ENCODE measurements at places on chromosomes 1 and 21.

DNA sequence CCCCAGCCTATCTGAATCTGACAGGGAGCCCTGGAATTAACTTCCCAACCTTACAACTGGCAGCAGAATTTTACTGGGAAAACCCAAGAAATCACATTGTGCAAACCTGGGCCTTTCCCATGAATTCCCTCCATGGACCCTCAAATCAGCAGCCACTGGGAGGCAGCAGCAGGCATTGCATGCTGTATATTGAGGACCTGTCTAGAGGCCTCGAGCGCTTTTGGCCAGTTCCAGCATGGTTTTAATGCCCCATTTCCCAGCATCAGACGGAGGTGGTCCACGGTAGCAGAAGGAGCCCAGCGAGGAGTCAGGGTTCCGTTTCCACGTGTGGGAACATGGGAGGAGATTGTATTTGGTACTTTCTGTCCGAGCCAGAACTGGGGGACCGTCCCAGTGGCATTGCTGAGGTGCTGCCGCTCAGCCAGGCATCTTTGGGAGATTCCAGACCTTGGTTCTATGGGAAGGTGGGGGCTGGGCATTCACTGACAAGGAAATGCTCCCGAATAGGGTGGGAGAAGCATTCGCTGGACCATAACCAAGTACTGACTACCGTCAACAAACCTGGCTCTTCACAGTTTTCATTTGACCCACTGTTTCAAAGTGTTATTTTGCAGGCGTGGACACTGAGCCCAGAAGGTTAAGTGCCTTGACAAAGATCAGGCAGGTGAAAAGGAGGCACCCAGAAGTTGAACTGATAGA, 15.9 kb downstream of the BMP8A start:
- no peak for DNase-seq

DNA sequence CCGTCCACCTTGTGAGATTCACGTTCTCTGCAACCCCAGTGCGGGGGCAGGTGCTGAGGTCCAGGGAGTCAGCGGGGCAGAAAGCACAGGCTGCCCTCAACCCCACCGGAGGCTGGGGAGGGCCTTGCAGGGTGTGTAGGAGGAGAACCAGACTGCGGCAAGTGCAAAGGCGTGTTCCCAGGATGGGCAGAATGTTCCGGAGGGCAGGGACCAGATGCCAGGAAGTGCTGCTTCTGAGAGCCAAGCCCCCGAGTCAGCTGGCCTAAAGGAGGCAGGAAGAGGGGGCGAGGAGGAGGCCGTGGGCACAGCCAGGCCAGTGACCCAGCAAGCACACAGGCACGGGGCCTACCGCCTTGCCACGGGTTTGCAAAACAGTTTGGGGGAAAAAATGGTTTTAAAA, 193.8 kb upstream of the AJAP1 start:
- DNase-seq, result no peak

GRCh38 chr1:22254756-22255155, 111.9 kb upstream of the WNT4 start:
- no peak for DNase-seq

DNA sequence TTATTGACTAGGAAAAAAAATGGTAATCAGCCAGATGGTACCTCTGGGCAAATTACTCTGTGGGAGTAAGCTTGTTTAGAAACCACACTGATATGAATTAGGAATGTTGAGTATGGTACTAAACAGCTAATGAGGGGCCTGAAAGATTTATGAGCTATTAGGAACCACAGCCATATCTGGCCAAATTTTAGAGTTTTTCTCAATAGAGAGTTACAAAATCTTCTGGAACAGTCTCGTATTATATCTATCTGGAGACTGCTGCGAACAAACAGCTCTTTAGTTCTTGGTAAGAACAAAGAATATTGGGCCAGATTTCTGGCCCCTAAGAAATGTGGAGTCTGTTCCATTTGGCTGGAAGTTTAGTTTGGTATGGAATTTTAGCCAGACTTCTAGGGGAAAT, 4.9 kb upstream of the PODN start:
- no peak for DNase-seq

DNA sequence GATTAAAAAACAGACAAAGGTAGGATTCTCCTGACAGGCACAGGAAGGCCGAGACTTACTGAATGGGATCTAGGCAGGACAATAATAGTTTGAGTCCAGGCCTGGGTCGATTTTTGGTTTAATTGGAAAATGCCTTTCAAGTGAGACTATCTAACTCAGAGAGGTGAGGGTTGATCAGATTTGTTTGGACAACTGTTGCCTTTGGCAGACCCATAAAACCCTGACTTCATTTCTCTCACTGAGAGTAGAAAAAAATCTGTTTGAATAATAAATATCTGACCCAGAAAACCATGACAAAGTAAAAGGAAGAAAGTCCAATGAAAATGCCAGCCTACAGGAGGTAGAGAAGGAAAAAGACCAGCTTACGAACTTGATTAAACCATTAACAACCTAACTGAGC, 12.3 kb upstream of the SLC30A10 start:
- DNase-seq, result no peak
